Stomach (tissue), 19 donors: ENCODE measurements at places on chromosomes 7 and 10.
A peak's percentile ranks its signal among the peaks of the same experiment; 100 is the strongest.

DNA sequence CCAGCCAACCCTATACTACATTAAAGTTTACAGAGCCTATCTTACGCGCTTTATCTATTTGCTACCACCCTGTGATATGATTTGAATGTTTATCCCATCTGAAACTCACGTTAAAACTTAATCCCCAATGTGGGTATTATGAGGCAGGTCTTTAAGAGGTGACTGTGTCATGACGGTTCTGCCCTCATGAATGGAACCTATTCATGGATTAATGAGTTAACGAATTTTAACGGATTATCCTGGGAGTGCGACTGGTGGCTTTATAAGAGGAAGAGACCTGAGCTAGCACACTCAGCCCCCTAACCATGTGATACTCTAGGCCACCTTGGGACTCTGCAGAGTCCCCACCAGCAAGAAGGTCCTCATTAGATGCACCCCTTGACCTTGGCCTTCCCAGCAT, 37.8 kb downstream of the SRPK2 start:
- DNase-seq, result no peak

DNA sequence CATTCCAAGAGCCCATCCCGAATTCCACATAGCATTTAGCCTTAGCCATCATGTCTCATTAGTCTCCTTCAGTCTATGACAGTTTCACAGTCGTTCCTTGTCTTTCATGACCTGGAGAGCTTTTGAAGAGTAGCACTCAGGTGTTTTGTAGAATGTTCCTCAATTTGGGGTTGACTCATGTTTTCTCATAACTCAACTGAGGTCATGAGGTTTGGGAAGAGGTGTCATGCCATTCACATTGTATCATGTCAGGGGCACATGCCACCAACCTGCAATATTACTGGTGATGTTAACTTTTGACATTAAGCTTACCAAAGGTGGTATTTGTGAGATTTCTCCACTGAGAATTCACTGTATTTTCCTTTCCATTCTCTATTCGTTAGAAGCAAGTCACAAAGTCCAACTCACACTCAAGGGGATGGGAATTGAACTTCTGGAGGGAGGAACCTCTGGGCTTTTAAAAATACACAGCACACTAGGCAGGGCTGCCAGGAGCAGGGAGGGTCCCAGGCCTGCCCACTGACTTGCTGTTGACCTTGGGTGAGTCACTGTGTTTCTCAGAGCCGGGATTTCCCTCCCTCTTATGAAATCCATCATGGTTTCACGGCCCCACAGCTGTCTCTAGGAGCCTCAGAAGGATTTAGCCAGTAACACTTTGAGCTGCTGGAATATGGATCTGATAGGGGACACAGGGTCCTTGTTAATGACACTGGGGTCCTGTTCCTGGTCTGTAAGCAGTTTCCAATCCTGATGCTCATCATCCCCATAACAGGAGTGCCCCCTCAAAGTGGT, 74.4 kb upstream of the TCF7L2 start:
- DNase-seq, result peak; percentile 47

DNA sequence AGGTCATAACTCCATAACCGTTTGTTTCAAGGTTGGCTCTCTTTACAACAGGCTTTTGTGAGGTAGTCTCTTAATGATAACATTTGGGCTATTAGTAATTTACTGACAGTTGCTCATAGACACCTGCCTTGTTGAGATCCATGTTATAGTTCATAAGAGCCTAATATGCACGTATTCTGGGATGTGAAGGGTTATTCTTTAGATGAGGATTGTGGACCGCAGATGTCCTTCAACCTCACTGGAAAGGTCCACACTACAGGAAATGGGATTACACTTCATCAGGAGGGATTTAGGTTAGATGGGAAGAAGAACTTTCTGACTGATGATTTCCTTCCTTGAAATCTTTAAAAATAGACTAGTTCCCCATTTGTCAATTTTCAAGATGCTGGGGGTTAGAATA, 62.8 kb downstream of the SAMD9 start:
- DNase-seq, result no peak

- DNase-seq, result no peak
These were observed 99.9 kb downstream of the GPR26 start for GRCh38 chr10:123766012-123766411.

DNA sequence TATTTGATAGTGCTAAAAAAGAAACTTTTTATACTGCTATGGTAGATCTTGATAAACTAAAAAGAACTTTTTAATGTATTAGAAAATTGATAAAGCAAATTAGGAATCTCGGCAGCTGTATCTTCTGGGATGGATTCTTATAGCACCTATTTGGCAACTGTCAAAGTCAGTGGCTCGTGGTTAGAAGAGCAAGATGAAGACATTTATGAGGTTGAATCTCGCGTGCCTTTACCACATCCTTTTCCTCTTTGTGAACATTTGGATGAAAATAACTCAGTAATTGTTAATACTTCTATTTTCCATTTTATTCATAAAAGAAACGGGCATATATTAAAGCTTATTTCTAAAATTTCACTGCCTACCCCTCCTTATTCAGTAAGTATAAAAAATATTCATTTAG, 76.2 kb downstream of the CYP51A1 start:
- DNase-seq, result no peak

DNA sequence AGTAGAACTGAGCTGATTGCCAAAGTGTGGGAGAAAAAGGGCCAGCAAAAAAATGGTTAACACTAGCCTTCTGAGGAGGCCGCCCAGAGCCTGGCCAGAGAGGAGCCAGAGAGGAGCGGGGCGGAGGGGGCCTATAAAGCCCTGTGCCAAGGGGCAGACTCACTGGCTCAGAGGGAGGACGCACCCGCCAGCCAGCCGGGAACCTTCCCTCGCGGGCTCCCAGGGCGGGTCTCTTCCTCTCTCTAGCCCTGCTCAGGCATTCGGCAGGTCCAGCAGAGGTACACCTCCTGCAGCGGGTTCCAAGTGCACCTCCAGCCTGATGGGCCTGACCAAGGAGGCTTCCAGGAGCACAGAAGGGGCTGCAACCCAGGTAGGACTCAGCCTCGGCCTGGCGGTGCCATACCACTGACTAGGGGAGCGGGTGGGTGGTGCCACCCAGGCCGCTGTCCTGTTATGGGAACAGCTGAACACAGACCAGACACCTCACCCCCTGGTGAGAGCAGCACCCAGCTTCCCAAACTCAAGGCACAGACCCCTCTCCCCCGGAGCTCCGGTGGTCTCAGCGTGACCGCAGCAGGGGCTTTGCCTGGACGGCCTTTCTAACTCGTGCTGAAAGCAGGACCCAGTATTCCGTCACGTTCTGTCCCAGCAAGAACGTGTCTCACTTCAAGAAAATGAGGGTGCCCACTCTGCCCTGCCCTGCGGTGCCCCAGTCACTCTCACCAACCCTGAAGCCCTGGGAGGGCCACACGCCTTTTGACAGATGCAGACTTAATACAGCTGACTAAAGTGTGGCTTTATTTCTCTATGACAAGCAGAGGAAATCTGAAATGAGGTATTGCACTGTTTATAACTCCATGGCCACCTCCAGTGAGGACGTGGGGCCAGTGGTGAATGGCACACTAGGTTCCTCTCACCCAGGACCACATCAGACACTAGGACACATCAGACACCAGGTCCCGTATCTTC, at the start of gene GPER1:
Gene GPER1 (plus strand): TSS at position 162 of the 969 bp plus-strand sequence. CDS start 3,616 bp downstream, outside the sequence.
- peak; percentile 88 for DNase-seq

DNA sequence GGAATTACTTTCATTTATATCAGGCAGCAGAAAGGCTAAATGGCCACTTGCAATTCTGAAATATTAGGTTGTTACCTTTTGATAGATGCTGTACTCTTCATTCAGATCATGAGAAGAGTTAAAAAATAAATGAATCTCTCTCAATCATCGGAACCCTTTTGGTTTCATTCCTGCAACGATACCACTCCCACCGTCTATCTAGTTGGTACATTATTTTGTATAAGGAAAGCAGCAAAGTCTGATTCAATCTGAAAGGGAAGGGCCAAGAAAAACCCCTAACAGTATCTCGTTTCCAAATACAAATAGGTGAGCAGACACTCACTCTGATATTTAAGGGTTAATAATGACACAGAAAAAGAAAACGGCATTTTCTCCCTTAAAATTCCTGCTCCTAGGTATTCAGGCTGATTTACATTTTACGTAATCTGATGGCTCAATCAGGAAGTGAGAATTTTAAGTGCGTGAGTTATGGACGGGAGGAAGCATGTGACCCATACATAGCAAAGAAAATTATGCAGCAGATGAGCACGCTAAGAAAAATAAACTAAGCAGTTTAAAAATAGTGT, 209.4 kb upstream of the KLF14 start:
- no peak for DNase-seq

GRCh38 chr10:60374836-60375235, 14.8 kb downstream of the ANK3 start:
- no peak for DNase-seq

DNA sequence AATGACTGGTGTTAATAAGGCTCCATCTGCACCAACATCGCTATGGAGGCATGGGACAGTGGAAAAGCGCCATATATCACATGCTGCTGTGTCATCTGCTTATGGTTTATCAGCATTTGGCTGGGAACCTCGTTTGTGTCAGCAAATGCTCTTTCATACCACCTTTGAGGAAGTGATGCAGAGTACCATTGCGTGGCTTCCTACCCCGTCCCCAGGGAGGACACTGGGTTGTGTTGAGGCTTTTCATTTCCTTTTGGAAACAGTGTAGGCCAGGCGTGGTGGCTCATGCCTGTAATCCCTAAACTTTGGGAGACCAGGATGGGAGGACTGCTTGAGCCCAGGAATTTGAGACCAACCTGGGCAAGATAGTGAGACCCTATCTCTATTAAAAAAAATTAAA, 6.8 kb downstream of the TACR2 start:
- no peak for DNase-seq

DNA sequence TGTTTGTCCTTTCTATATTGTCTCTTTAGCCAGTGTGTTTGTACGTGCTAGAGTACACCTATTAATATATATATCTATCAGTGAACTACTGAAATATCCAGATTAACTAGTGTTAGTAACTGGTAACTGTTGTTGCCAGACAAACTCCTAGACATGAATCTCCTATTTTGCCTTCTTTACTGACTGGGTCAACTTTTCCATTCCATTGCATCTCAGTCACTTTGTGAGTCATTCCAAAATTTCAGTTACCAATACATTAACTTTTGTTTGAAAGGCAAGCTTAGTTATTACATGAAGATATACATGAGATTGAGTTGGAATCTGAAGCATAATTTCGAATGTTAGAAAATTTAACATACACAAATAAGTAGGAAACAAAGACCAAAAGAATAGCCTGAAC, 51.4 kb downstream of the BTAF1 start:
- DNase-seq, result no peak
